A549 treated with CpdA at 1 μM for 4 hours (cell line): ENCODE measurements at places on chromosomes 11 and 22. TPM values are rescaled to one million over a fixed set of nuclear protein-coding genes. Genes with fewer than 3 reads are reported as not detected.

SNX32 gene
- total RNA-seq, result 0.05 to 0.19 TPM (median 0.07 TPM) in 4 of 5 replicates, not detected in the other

CCDC81 gene
- 0.17 to 0.50 TPM (median 0.22 TPM) in 5 replicates for total RNA-seq

GAB4 gene
- not detected in 5 replicates for total RNA-seq

RAG2 gene
- total RNA-seq, result not detected in 5 replicates

INSC gene
- total RNA-seq, result not detected in 5 replicates

LMO2 gene
- 0.50 to 0.91 TPM (median 0.62 TPM) in 5 replicates for total RNA-seq
